Ovary (tissue), 10 donors: ENCODE measurements at places on chromosomes 2 and 18. TPM values are rescaled to one million over a fixed set of nuclear protein-coding genes. Genes with fewer than 3 reads are reported as not detected.

DNA sequence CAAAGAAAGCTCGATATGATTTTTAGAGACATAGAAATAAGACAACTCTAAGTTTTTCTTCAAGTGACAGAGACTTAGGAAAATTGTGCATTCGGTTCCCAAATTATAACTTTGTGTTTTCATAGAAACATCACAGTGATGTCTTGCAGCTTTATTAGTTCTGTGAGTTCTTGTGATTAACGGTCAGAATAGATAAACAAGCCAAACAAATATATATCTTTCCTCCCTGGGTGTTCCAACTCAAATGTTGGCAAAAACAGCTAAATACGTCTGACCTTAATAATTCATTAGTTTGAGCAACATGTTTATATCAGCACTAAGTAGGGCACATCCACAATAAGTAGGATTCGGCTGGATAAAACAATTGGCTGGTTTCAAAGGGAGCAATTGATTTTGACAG is 47.6 kb downstream of the DTNA start:
- DNase-seq: no peak

Gene UGT1A7
- total RNA-seq: not detected

GRCh38 chr2:159637988-159638501 is 21.7 kb upstream of the BAZ2B start:
- no peak for DNase-seq

Gene BOLL
- total RNA-seq: not detected

- DNase-seq: no peak
Observed at GRCh38 chr18:10965119-10965518, 184.2 kb downstream of the PIEZO2 start.

Gene CRYGD
- 5.1 TPM for total RNA-seq

GRCh38 chr2:182553483-182553882 is 126.6 kb upstream of the PDE1A start:
- DNase-seq: no peak

GRCh38 chr2:36805635-36806224 is 109.2 kb downstream of the VIT start:
- no peak for DNase-seq

DNA sequence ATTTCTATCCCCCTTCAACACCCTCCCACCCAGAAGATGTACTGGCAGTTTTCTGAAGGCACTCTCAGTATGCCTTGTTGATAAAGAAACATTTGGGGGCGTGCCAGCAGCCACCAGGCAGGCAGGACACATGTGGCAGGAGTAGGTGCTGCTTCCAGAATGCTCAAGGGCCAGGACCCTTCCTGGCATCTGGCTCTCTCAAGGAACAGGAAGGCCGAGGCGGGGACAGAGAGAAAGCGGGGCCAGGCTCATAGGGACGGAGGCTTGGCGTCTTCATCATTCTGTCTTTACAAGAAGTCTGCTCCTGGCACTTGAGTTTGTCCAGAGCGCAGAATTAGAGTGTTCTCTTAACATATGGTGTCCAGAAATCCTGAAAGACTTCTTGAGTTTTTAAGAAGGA is 121.6 kb downstream of the FAM210A start:
- no peak for DNase-seq
